ENCODE measurements at places on chromosomes 7 and 10.

DNA sequence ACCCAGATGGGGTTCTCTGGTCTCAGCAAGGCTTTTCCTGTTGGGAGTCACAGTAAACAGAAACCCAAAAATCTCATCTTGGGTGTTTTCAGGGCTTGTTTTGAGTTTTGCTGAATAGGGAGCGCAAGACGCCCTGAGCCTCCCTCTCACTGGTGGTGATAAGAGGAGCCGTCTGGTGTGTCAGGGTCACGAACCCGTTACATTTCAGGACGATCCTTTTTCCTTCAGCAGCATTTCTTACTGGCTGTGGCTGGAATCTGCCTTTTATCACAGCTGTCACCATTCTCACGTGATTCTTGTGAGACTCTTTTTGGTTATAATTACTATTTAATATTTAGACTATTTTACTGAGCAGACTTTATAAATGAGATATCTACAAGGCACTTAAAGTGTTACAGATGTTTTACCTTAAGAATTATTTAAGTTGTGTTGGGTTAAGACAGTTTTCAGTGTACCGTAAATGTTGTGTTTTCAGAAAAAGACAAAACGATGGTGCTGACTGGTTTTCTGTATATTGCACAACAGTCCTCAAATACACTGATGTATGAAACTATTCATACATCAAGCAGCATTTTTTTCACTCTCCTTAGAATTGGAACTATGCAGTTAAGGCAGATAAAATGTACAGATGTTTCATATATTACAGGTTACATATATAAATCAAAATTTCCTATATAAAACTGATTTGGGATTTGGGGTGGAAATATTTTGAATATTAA lies 2.2 kb upstream of the GET4 start:
- no peak for DNase-seq

- DNase-seq = no peak
Observed at GRCh38 chr10:78448470-78448869, 414.8 kb downstream of the RPS24 start.

GRCh38 chr7:64183827-64184372 lies 23.1 kb upstream of the ZNF735 start:
- no peak for DNase-seq

- no peak for DNase-seq
Observed at GRCh38 chr10:71473671-71474599, 77.2 kb downstream of the CDH23 start.

DNA sequence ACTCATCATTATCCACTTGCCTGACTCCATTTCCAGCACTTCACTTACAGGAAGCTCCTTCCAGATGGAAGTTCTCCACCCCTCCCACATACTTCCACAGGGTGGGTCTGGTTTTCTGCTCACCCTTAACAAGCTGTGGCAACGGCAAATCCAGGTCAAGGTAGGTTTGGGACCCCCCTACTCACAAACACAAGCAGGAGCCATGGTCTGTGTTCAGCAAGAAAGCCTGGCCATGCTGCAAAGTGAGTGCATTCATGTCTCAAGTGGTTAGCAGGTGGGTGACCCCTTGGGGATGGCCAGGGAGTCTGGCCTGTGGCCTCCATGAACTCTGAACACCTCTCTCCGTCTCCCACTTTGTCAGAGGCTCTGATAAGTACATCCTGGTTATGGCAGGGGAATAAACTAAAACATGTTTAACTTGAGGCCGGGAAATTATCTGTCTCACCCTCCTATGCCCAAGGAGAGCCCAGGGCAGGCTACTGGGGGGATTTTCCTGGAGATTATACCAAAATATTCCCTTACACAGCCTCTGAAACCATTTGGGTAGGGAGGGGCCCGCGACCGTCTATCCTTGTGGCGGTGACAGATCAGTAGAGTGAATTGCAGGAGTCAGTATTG lies 844 bp downstream of the XPNPEP1 start:
- DNase-seq = no peak

DNA sequence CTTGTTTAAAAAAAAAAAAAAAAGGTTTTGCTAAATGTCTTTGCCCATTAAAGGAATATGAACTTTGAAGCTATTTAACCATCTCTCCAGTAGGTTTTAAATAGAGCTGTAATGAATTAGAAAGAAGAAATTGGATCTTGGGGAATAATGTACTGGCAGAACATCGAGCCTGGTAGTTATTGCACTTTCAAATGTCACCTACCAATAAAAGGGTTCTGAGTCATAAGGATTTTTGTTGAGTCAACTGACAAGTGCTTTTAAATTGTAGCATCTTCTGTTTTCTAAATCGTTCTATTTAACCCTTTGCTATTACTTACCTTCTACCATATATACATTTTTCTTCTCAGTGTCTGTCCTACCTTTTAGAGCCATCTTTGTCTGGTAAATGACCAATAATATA lies 10.7 kb downstream of the CUTC start:
- DNase-seq = no peak

GRCh38 chr7:31788883-31789680 lies 102.1 kb downstream of the PPP1R17 start:
- DNase-seq = no peak

GRCh38 chr7:100649826-100650565 lies 6.3 kb downstream of the ACTL6B start:
- DNase-seq = no peak

DNA sequence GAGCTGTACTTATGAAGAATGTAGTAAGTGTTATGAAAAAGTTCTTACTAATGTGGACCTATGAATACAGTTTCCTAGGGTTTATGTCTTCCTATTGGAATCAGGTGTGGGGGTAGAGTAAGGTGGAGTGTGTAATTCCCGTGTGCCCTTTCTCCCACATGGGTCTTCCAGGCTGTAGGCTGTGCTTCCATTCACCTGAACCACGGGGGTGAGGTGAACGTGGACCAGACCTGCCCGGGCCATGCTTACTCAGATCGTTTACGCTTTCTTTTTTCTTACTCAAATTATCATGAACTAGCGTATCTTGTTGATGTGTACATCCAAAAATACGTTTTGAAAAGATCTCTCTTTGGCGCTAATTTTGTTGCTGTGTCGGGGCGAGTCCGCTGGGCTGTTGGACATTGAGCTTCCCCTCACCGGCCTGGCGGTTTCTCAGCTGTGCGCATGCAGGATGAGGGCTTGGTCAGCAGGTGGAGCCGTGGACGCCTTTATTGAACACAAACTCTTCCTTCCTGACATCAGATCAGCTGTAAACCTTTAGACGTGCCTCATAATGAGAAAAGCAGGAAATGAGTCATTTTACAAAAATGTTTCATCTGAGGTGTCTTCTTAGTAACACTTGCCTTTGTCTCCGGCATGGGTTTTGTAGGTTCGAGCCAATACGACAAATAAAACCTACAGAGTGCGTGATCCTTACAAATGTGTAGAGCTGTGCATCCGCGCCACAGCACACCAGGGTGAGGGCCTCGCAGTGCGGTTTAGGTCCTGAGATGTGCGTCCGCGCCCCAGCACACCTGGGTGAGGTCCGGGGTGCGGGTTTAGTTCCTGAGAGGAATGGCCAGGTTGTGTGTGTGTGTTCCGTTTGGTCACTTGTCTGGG lies 53.8 kb downstream of the WDR37 start:
- peak; percentile 77 for DNase-seq

- no peak for DNase-seq
Observed at GRCh38 chr7:5523052-5523711, 99.5 kb upstream of the TNRC18 start.

GRCh38 chr7:14229047-14229446 lies 239.6 kb upstream of the ETV1 start:
- no peak for DNase-seq

- DNase-seq = no peak
Observed at GRCh38 chr10:99234791-99235657, 628 bp downstream of the HPSE2 start.

DNA sequence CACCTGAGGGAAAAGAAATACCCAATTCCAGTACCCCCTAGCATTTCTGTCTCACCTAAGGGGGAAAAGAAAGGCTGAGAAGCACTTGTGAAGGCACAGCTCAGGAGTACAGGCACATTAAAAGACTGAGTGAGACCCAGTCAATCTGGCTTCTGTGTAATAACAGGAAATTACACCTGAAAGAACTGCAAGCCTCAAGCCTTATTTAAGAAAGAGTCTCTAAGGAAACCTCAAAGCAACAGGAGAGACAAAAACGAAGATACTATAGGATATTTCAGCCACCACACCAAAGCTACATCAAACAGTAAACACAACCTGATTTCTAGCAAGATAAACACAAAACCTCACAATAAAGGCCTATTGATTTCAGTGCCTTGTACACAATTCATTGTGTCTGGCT lies 69.6 kb upstream of the CDK1 start:
- peak; percentile 20 for DNase-seq

DNA sequence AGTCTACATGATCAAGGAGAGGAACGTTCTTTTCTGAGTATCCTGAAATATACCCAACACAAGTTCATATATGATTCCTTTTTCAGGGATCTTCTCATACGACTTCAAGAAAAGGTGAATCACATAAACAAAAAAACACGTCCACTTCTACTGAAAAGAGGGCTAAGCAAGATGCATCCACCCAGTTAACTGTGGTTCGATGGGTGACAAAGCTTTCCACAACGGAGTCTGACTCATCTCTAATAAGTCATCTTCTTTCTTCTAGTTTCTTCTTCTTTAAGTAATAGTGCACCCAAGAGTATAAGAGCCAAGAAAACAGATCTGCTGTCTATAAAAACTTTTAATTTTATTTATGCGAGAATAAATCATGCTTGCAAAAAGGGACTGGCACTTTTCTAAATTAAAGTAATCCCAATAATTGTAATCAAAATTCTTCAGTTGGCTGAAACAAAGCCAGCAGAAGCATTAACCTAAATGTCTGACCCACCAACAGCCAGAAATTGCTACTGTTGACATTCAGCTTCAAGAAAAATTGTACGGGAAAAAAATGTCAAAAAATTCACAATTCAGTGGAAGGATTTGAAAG lies 146.9 kb upstream of the ANK3 start:
- DNase-seq = no peak

DNA sequence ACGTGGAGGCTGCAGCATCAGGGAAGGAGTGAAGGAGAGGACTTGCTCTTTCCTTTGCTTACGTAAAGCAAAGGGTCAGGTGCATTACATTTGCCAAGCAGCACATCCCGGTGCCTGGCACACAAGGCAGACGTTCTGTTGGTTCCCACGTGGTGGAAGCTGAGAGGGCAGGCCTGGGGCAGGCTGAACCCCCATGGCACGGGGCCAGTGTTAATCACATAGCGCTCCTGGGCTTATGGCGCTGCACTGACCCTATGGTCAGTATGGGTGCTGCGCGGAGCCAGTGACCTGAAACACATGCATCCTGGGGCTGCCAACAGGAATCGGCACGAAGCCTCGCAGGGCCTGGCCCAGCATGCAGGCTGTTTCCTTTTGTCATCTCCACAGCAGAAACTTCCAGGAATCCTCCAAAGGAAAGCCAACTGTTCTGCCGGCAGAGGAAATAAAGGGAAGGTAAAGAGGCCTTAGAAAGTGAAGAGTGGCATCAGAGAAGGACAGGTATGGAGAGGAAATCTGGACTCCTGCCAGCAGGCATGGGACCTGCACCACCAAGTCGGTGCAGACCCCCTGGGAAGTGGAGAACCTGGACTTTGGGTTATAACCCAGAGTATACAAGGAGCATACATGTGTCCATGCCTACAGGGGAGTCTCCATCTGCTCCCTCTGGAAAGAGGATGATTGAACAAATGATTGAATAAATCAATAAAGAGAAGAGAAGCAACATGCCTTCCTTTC lies 560.2 kb downstream of the TCERG1L start:
- DNase-seq = no peak

DNA sequence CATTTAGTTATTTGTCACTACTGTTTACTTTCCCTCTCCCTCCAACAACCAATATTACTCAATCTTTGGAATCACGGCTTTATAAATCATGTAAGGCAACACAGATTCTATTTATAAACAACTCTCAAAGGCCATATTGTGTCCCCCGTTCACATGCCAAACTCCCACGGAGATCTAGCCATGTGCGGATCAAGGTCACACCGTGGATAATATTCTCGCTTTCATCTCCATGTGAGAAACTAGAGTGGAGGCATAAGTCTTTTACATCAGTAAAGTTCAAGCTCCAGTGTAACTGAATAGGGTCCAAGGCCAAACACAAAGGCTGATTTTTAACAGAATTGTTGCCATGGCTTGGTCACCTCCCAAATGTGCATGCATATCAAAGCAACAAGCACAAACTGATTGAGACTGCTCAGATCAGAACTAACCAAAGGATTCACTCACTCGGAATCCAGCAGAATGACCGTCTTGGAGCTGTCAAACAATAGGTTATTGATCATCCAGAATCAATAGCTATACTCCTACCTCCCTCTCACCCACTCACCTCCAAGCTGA lies 569.5 kb upstream of the LRRN3 start:
- no peak for DNase-seq

GRCh38 chr7:12648704-12649261 lies 38.6 kb upstream of the ARL4A start:
- DNase-seq = no peak

- DNase-seq = no peak
Observed at GRCh38 chr7:107850216-107850615, 40.8 kb upstream of the DLD start.

GRCh38 chr7:158256091-158256816 lies 331.4 kb downstream of the PTPRN2 start:
- DNase-seq = no peak

GRCh38 chr10:35778306-35778705 lies 136.2 kb upstream of the FZD8 start:
- no peak for DNase-seq

- no peak for DNase-seq
Observed at GRCh38 chr7:99504281-99504602, 220 bp upstream of the ZKSCAN5 start.

DNA sequence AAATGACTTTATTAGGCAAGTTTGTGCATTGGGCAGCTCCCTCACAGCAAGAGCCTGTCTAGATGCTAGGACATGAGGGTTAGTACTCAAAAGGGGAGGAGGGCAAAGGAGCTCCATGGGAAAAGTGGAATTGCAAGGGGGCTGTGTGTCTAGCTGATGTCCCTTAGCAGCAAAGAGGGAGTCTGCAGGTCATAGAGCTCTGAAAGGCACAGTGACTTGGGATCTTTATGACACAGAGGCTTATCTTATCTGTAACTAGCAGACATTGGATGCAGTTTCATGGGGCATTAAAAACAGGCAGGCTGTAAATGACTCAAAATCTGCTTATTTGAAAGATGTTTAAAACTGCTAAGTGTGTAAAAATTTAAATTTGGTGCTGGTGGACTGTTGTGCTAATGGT lies 556.2 kb upstream of the FZD8 start:
- no peak for DNase-seq

DNA sequence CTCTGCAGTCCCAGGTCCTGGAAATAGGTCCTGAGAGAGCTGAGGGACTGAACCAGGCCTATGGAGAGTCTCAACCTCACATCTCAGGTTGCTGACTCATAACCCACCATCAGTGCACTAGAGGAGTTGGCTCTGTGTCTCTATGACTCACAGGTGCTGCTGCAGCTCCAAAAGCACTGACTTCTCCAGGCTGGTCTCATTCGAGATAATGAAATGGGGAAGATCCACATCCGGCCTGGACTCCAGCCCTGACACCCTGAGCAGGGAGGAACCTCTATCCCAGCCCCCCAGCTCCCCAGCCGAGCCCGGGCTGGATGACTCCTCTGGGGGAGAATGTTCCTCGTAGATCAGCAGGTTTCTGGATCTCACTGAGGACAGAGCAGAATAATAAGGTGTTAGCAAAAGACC lies 35.5 kb upstream of the DGKI start:
- DNase-seq = no peak

GRCh38 chr7:22694597-22695207 lies 32.3 kb upstream of the IL6 start:
- no peak for DNase-seq

Measured in stimulated activated naive CD4-positive, alpha-beta T cell (primary cell).